Effector CD8-positive, alpha-beta T cell (primary cell): ENCODE measurements at places on chromosomes 12 and 14.

DNA sequence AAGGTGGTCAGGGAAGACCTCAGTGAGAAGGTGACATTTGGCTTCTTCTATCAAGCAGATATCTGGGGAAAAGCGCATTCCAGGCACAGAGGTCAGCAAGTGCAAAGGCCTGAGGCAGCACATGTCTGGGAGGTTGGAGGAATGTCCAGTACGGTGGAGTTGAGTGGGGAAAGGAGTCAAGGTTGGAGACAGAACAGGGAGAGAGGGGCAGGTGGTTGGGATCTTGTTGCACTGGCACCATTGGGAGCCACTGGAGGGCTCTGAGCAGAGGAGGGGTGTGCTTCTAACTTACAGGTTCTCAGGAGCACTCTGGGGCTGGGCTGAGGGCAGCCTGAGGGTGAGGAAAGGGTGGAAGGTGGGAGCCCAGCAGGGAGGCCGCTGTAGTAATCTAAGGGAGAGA is 52.1 kb downstream of the EID3 start:
- no peak for DNase-seq

DNA sequence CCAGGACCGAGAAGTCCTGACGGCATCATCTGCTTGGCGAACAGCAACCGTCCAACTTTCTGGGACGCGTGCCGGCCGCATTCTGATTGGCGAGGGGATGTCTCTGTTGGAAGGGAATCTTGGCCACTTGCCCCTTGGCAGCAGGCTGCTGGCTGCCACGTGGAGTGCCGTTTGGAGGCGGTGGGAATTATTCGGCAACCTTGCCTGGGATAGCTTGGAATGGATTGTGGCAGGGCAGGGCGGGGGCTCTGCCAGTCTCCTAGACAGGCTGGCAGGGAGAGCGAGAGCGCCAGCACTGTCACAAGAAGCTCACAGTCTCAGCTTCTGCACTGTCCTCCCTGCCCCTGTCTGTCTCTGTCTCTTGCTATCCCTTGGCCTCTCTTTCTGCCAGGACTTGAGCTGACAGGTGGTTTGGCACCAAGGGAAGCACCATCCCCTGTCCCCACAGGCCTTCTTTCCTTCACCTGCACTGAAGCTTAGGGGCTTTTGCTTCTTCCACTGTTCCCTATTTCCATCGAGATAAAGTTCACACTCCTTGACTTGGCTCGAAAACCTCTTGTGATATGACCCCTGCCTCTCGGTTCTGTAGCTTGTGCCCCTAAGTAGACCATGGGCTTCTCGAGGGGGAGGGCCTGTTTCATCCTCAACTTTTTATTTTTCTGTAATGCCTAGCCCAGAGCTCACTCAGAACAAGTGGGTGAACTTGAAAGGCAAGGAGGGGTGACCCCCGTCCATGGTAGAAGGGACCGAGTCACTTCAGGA is 201.9 kb downstream of the PHETA1 start:
- DNase-seq: no peak

DNA sequence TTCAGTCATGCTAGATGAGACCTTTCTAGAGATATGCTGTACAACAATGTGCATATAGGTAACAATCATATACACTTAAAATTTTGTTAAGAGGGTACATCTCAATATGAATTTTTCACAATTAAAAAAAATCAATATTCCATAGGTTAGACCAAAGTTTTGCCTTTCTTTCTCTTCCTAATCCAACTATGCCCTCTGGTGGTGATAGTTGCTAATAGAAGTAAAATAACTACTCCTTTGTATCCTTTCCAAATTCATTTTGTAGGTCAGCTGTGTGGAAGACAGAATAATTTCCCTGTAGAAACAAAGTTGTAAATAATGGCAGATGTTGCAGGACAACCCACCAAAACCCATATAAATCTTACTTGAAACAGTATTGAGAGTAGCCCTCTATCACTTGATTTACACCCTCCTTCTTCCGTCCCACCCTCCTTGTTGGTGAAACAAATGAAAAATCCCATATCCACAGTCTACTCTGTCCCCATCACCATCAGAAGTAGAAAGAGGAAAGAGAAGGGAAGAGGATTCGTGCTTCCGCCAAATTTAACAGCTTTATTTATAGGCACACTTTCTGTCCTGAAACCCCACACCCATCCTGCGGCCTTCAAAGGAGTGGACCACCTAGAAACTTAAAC is 34.2 kb upstream of the KICS2 start:
- DNase-seq: no peak

GRCh38 chr12:95972832-95973456 is 23.2 kb downstream of the HAL start:
- no peak for DNase-seq

DNA sequence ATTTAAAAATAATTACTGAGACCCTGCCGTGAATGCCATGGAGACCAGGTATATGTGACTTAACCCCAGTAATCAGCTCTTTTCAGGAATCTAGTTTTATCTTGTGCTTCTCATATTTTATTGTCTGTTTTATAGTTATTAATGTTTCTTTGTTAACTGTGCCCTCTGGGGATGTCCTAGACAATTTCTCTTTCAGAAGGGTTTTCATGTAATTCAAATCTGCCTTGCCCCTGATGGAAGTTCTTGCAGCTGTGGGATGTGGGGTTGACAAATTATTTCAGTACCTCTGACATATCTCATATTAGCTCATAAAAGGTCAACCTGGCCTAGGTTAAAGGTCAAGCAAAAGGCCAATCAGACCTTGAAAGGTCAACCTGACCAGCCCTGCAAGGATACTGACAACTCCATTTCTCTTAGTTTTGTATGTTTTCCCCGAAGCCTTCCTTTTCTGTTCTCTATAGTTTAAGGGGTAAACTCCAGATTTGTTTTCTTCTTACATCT is 182.3 kb downstream of the SLC41A2 start:
- no peak for DNase-seq

- DNase-seq: no peak
Measured at GRCh38 chr14:28966416-28967233, 200.0 kb downstream of the FOXG1 start.

DNA sequence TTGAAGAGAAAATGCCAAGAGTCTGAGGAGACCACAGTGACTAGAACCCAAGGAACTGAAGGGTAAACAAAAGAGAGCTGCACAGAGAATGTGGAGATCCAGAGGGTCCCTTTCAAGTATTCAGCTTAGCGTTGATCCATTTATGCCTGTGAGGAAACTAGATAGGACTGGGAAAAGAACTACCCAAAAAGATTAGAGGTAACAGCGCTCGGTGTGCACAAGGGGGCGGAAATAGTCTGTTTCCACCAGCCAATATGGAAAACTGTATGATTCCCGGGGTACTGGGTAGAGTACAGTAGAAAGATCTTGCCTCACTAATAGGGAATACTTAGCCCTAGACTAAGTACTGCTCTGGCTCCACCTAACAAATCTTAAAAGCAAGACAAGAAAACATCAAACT is 135.5 kb downstream of the DPF3 start:
- no peak for DNase-seq

DNA sequence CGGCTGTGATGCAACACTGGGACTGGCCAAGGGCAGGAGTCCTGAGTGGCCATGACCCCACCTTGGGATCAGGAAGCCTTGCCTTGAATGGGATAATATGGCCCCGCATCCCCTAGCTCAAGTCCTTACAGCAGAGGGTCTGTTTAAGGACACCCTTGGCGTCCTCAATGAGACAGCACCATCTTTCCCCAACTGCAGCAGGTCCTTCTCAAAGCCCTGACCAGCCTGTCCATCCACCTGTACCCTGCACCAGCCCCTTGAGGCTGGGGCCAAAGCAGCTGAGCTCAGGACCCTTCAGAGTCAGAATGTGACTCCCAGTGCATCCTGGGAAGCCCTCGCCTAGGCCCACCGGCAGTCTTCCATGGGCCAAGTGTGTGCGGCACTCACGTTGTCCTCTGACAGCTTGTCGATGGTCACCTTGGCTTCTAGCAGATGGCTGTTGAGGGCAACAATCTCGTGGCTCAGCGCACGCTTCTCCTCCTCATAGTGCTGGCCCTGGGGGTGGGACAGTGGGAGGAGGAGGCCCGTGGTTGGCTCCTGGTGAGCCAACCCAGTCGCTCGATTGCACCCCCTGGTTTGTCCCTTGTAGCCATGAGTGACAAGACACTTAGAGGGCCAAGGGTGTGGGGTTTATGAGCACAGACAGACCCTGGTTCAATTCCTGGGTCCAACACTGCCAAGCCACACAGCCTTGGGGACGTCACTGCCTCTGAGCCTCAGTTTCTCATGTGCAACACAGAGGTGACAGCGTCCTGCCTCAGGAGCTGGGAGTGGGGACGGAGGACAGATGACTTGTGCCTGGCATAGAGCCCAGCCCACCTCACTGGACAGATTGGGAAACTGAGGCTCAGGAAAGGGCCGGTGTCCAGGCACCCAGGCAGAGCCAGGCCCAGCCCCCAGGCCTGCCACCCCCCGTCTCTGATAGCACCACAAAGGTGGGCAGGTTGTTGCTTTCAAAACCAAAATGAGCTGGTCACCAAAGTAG is 43.5 kb downstream of the BEGAIN start:
- DNase-seq: no peak

DNA sequence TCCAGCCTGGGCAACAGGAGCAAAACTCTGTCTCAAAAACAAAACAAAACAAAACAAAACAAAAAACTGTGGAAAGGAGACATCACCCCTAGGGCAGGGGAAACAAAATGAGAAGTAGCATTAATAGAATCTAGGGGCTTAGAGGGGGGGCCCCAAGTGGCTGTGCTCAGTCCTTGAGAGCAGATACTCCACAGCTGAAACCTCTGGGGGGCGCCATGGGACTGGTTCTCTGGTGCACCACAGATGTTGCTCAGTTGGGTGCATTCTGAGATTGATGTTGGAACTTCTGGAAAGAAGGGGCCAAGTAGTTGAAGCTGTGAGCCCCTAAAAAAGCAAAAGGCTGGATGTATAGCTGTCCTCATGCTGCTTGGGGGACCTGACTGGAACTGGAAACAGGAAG is 11.8 kb upstream of the SYNE2 start:
- DNase-seq: peak; percentile 39

DNA sequence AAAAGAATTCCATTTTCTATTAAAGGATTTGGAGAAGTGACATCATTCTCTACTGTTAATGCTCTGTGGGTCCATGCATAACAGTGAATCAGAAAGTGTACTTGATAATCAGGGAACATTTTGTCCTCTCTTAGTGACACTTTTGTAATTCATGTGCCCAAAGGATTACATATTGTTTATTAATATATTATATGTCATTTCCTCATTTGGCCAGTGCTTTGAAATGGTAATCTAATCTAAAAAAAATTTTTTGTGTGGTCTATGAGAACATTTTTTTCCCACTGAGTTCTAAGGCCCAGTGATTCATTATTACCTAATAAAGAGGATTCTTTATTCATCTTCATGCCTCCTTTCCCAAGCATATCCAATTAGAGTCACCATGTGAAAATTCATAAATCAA is 79.7 kb upstream of the MYF6 start:
- no peak for DNase-seq

GRCh38 chr12:497501-498160 is 37.9 kb downstream of the B4GALNT3 start:
- DNase-seq: no peak

DNA sequence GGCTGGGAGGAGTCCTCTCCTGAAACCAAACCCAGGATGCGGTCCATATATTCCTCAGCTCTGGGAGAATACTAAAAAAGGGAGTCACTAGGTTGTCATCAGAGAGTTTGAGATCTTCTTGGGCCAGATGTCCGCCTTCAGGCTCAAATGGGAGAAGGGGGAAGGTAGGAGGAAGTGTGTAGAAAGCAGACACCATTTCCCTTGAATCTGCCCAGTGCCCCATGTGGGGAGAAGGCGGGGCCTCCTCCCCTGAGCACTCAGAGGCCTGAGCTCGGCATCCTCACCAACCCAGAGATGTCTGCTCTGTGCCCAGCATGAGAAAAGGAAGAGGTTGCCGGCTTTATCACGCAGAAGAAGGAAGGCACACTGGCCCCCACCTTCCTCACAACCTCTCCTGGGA is 37.3 kb downstream of the LTBP2 start:
- no peak for DNase-seq

GRCh38 chr12:90959538-90960139 is 4.7 kb upstream of the CCER1 start:
- no peak for DNase-seq

- DNase-seq: no peak
Measured at GRCh38 chr14:79057333-79057732, 887.2 kb downstream of the NRXN3 start.

DNA sequence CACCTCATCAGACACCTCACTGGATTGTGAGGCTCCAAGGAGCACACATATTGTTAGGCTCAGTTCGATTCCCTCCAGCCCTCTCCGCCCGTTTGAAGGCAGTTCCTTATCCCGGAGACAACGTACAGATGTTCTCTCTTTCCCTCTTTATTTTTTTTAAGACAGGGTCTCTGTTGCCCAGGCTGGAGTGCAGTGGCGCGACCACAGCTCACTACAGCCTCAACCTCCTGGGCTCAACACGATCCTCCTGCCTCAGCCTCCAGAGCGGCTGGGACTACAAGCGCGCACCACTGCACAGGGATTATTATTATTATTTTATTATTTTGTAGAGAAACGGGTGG is 718 bp upstream of the TROAP start:
- DNase-seq: no peak

DNA sequence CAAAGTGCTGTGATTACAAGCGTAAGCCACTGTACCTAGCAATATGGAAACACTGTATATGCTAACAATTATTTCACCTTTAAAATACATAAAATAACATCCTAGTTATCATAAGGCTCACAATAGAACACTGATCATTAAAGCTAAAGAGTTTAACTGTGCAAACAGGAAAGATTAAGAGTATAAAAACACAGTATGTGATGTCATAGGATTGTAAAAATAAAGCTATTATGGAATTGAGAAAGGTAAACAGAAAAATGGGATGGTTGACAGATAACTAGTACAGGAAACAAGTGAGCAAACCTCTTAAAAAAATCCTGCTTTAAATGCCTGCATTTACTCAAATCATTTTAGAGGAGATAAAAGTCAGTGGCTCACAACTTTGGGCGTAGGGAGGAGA is 10.8 kb upstream of the IPO8 start:
- DNase-seq: no peak

GRCh38 chr12:47556261-47557030 is 149.4 kb downstream of the RPAP3 start:
- no peak for DNase-seq

DNA sequence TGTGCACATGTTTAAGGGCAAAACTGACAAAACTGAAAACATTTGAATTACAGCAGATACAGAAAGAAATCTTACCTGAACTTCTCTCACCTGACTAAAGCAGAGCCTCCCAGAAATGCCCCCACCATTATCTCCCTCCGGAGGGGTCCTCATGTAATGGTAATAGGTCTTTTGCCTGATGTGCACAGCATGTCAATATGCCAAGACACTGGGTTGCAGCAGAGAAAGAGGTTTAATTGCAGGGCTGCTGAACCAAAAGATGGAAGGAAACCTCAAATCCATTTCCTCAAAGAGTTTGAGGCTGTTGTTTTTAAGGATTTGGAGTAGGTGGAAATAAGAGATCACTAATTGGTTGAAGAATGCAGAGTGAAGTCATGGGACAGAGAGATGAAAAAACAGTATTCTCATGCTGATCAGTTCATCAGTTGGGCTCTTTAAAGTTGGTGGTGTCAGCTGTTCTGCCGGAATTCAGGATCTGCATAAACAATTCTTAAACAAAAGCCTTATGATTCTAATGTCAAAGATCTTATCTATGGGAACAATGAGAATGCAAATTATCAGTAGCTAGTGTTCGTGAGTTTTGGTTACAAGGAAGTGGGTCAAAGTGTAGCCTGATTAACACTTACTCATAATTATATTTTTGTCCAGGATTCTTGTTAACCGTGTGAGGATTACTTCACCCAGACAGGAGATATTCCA is 18.2 kb downstream of the ANG start:
- no peak for DNase-seq

- DNase-seq: no peak
Measured at GRCh38 chr12:32395026-32395425, 4.3 kb upstream of the FGD4 start.

- DNase-seq: no peak
Measured at GRCh38 chr12:93714382-93714781, 37.2 kb downstream of the CRADD start.
